Right ventricle myocardium inferior (tissue), 1 donor: ENCODE measurements at places on chromosomes 4 and X. TPM values are rescaled to one million over a fixed set of nuclear protein-coding genes. Genes with fewer than 3 reads are reported as not detected.

The PABPC5 gene
- total RNA-seq, result 0.87 TPM

The PRR32 gene
- 0.57 TPM for total RNA-seq

The POF1B gene
- 0.89 TPM for total RNA-seq

The EDA gene
- total RNA-seq, result 12.4 TPM

The IL2 gene
- total RNA-seq, result not detected

The FAM9B gene
- not detected for total RNA-seq
